Stimulated activated CD4-positive, alpha-beta T cell treated with anti-CD3 and anti-CD28 coated beads, TNF-alpha, amount 100 ng/mL, for 48 hours (primary cell): ENCODE measurements at places on chromosomes 12 and 14.

- no peak for DNase-seq
Measured at GRCh38 chr12:75571204-75571603, 59.8 kb upstream of the KRR1 start.

- DNase-seq, result no peak
Measured at GRCh38 chr12:81461163-81461562, 298.0 kb downstream of the PPFIA2 start.

GRCh38 chr14:92480856-92481255 lies 32.7 kb upstream of the RIN3 start:
- no peak for DNase-seq

DNA sequence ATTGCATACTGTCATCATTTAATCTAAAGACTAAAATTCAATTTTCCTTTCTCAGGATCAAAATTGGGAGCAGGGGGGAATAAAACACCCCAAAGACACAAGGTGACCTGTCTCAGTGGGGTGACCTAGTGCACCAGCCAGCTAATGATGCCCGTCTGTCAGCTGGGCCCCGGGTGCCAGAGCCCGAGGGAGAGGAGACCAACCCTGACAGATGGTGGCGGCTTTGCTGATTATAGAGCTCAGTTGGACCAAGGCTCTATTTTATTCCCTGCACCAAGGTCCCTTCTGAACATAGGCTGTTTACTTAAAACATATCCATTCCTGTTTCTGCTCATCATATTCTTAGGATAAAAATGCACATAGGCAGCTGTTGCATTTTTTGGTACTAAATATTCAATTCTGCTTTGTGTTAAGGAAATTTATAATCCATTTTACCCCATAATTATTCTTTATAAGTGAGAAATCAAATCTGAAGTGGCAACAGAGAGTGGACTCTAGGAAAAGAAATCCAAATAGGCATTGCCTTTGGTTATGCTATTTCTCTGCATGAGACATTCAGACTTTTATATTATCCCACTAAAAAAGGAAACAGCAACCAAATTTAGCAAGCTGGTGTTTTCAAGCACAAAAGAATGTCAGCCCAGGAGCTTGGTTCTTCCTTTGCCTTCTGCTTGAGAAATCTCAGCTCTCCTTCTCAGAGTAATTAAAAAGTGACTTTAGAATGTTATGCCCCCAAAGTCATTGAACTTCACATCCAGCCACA lies 96.8 kb upstream of the IFNG-AS1 start:
- no peak for DNase-seq

DNA sequence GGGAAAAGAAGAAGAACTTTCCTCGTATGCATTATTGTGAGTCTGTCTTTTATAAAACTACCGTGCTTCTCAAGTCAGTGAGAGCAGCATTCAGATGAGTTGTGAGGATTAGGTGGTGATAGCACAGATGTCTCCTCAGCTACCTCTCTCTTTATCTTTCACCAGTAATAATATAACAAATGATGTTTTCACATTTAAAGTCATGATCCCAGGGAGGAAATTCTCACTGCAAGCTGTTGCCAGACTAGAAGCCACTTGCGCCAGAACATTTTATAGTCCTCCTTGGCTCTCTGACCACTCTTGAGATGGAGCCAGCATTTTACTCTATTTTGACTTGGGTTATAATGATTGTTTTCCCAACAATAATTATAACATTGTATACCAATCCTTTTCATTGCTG lies 443.1 kb downstream of the AEBP2 start:
- no peak for DNase-seq

DNA sequence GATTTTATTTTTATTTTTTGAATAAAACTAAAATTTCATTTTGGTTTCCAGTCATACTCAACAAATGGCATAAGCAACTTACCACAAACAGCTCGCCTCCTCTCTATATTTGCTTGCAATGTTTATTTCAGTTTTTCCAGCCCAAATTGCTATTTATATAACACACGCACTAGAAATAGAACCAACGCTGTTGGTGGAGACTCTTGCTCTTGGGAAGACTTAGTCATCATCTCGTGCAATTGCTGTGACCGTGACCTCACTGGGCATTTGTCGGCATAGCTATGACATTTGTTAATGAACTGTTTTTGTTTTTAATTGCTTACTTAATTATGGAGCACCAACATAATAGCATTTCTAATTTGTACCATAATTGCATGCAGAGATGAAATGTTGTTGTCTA lies 153.1 kb upstream of the OTX2 start:
- DNase-seq, result no peak

DNA sequence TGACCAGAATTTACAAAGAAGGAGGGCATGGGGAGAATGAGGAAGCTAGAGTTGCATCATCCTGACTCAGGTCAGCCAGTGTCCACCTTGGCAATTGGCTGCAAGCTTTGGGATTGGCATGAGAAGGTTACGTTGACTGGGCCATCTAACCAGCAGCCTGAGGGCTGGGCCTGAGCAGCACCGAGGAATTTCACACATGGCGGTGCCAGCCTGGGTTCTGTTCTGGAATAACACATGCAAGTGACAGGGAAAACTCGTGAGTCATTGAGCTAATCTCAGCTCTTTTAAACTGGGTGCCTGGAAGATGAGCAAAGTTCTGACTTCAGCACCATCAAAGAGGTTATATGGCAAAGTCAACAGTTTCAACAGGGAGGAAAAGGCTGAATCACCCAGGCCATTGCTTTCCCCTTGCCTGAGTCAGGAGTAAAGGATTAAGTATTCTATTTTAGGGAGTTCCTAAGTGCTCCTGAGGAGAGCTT lies 543.2 kb upstream of the TBX3 start:
- DNase-seq, result no peak

GRCh38 chr12:124188561-124189405 lies 106.1 kb upstream of the RFLNA start:
- DNase-seq, result no peak

DNA sequence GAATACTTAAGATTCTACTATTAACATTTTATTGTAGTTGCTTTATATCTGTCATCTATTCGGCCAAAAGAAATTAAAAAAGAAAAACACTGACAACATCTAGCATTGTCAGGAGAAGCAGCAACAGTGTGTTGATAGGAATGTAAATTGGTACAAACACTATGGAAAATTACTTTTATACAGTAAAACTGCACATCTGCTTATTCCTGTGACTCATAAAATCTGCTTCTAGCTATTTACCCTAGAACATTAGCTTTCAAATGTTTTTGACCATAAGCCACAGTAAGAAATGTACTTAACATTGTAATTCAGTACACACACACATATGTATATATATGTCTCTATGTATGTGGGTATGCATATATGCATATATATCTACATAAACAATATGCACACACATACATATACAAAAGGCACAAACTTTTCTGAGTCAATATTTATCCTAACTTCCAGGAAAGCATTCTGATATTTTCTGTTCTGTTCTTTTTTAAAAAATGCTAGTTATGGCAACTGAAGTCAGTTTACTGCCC lies 278.9 kb upstream of the GARIN2 start:
- no peak for DNase-seq

DNA sequence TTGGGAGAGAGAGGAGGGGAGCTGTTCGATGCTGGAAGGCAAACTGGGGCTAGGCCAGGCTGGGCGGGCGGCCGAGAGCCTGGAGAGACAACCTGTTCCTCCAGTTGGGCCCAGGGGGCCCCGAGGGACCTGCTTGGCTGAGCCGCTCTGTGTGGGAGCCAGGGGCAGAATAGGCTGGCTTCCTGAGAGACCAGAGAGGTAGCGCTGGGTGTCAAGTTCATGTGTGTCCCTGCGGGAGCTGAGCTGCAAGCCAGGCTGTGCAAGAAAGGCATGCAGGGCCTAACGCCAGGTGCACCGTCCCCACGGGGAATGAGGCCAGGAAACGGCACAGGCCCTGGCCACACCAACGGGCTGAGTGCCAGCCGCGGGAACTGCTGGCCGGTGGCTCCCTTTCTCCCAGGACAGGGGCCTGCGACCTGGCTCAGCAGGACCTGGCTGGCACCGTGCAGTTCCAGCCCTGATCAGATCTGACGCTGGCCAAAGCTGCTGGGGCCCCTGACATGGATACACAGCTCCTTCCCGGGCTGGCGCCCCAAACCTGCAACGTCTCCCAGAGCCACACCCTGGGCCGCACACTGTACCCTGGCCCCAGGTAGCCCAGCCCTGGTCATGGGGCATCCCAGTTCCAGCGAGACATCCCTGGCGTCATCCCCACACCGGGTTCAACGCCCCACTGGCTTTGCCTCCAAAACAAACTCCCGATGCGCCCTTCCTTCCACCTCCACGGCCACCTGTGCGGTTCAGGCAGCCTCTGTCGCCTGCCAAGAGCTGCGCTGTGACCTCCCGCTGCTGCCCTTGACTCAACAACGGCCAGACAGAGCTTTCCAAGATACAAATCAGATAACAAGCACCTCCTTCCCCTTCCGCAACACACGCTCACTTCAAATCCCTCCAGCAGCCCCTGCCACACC lies 65.0 kb downstream of the RFLNA start:
- no peak for DNase-seq

- DNase-seq, result no peak
Measured at GRCh38 chr14:84988357-84988756, 541.6 kb upstream of the FLRT2 start.
